ENCODE measurements at places on chromosomes 12 and 14.

- no peak for DNase-seq
Measured at GRCh38 chr12:88200029-88200428, 57.9 kb downstream of the TMTC3 start.

DNA sequence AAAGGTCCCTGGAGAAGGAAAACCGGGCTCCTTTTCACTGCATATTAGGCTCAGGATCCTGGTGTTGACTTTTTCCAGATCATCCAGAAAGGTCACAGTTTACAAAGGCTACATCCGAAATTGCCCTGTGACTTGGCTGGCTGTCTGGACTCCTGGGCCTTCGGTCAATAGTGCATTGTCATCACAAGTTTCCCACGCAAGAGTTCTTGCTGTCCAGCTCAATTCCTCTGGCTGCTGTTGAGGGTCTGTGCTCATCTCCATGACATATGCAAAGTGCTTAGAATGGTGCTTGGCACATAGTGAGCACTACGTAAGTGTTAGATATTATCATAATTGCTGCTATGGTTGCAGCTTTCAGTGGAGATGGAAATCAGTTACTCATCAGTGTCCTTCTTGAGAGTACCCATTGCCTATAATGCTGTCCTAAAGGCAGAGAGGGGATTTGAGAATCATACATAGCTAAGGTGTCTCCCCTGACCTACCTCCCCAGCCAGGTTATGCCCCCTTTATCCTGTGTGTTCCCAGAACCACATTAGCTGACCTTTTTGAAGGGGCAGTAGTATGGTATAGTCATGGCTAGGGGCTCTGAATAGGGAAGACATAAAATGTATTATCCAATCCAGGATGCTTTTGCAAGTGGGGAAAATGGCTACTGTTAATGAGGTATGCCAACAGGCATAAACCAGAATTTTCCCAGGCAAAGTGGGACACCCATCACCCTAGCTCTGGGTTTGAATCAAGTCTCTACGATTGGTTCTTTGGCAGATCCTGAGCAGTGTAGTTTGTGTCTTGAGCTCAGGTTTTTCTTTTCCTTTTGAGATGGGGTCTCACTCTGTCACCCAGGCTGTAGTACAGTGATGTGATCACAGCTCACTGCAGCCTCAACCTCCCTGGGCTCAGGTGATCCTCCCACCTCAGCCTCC, 132.0 kb upstream of the CCND2 start:
- DNase-seq, result no peak

- DNase-seq, result no peak
Measured at GRCh38 chr12:130506844-130507243, 169.2 kb downstream of the PIWIL1 start.

DNA sequence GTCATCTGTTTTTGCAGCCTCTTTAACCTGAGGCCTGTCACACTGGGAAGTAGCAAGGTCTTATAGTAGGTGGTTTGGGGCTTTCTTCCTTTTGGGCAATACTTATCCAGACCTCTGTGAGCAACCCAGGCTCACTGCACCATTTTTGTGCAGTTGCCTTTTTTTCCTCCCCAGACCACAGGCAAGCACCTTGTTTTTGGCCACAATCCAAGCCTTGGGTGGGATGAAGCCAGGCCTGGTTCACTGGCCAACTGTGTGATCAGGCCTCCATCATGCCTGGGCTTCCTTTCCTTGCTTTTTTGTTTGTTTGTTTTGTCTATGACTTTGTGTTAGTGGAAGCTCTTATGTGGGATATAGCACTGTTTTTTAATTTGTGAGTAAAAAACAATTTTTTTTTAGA, 71.7 kb downstream of the DNAH10 start:
- DNase-seq, result no peak

GRCh38 chr14:99681832-99682148, 2.3 kb upstream of the CYP46A1 start:
- DNase-seq, result no peak

- DNase-seq, result no peak
Measured at GRCh38 chr14:105021656-105022275, 883 bp upstream of the CDCA4 start.

- no peak for DNase-seq
Measured at GRCh38 chr14:97250931-97251330, 453.7 kb downstream of the VRK1 start.

GRCh38 chr14:101335061-101335661, 226.1 kb upstream of the DIO3 start:
- DNase-seq, result no peak

GRCh38 chr14:42545636-42546035, 939.0 kb downstream of the LRFN5 start:
- no peak for DNase-seq

DNA sequence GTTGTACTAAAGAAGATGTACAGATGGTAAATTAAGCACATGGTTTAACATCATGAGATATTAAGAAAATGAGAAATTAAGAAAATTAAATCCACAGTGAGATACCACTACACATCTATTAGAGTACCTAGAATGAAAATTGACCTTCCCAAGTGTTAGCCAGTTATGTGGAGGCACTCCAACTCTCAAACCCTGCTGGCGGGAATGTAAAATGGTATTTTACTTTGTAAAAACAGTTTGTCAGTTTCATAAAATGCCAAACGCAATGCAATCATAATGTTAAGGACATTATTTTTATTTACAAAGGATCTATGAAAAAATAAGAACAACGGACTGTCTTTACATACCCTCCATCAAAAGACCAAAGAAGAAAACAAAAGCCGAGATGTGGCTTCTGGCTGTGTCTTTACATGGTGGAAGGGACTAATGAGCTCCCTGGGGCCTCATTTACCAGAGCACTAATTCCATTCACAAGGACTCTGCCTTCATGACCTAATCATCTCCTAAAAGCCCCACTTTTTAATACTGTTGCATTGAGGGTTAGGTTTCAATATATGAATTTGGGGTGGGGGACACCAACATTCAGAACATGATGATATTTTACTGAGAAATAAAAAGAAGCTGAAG, 1178.7 kb downstream of the AACS start:
- no peak for DNase-seq

DNA sequence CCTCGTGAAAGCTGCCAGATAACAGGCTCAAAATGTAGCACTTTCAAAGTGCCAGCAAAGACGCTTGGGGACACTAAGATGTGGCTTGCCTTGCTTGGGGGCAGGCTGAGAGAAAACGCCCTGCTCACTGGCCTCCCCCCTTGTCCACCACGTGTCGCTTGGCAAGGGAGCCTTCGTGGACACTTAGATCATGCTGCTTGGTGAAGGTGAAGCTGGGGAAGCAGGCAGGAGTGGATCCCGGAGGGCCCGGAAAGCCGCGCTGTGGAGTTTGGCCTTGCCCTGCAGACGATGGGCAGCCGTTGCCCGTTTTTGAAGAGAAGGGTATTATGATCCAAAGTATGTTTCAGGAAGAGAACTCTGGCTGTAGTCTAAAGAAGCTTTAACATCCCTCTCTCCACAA, 53.4 kb upstream of the BDKRB2 start:
- DNase-seq, result no peak

DNA sequence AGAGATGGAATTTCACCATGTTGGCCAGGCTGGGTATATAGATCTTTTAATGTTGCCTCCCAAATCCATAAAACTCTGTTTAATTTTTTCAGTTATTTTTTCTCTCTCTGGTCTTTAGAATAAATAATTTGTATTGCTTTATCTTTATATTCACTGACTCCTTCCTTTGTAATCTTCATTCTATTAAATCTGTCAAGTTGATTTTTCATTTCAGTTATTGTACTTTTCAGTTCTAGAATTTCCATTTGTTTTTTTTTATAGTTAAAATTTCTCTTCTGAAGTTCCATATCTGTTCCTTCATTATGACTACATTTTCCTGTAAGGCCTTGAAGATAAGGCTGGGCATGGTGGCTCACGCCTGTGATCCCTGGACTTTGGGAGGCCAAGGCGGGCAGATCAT, 13.6 kb upstream of the SPPL3 start:
- no peak for DNase-seq

DNA sequence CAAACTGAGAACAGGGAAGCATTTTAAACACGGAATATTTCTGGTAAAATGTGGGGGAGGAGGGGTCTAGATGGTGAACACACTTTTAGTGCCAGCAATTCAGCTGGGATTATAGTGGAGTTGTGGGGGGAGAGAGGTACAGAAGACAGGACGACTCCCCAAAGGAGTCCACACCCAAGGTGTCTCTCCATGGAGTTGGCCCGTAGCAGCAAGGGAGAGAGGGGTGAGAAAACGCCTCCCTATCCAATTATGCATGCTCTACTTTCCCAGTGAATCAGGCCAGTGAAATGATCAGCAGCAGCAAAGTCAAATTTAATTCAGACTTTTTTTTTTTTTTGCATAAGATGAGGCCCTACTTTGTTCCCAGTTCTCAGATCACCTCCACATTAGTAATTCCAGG, 38.6 kb downstream of the BTG1 start:
- no peak for DNase-seq

Measured in stimulated activated CD8-positive, alpha-beta memory T cell treated with anti-CD3 and anti-CD28 coated beads, Interleukin-7, amount 100 ng/mL, for 1 hour (primary cell).